ENCODE measurements at places on chromosomes 4 and X. TPM values are rescaled to one million over a fixed set of nuclear protein-coding genes. Genes with fewer than 3 reads are reported as not detected.

DNA sequence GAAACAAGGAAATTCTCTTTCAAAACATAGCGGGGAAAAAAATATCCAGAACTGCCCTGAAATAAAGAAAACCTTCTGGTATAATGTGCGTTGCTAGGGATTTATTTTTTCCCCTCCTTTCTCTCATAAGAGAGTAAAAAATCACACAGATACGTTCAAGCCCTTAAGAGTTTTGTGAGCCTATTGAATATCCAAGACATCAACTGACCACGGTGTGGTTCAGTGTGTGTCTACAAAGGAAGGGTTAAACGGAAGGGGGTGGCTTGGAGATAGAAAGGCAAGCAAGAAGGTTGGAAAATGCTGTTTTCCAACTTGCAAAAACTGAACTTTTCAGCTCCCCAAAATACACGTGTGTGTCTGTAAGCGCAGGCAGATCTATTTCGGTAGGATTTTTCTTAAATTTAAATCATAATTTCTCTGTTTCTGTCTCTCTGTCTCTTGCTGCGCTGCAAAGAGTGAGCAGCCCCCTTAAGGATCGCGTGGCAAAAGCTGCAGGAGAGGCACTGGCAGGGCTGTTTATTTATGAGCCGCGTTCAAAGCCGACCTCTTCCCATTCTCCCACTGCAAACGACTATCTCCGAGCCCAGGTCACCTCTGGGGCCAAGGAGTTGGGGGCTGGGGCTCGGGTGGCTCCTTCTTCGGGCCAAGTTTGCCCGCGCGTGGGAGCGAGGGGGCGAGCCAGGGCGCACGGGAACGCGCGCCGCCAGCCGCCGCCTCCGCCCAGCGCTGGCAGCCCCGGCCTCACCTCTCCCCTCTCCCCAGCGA is 492 bp upstream of the SLIT2 start:
- H3K27ac ChIP-seq: no peak overlapping the region
- DNase-seq: no peak
- peak overlapping the region; percentile 51 for H3K4me3 ChIP-seq
- peaks cover 12% of the 10 kb centered on the region for H3K36me3 ChIP-seq
- peaks cover 12% of the 10 kb centered on the region for H3K27me3 ChIP-seq

DNA sequence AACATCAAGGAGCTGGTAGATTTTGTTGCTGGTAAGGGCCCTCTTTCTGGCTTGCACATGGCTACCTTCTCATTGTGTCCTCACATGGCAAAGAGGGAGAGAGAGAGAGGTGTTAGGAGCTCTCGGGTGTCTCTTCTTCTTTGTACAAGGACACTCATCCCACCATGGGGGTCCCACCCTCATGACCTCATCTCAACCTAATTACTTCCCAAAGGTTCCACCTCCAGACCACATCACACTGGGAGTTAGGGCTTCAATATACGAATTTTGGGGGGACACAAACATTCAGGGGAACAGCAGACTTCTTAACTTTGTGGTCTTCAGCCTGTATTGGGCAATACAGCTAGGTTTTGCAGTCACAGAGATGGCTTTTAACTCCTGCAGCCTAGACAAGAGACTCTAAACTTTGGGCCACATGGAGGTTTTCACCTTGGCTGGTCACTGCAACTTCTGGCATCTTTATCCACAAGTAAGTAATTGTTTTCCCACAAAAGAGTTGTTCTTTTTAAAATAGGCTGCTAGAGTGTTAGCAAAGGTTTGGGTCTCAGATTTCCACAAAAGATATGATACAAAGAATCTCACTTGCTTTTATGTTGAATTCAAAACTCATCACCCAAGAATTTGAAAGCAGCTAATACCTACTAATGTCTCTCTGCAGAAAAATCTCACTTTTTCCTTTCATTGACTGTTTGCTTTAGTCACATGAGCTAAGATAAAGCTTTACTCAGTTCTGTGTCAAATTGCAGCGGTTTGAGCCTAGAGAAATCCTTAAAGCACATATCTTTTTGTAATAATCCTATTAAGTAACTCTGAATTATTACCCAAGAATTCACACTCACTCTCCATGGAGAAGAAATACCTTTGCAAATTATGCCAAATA is 39.6 kb upstream of the BBS12 start:
- H3K27ac ChIP-seq: no peak overlapping the region
- no peaks in the 10 kb centered on the region for H3K27me3 ChIP-seq
- H3K36me3 ChIP-seq: no peaks in the 10 kb centered on the region
- no peaks in the 10 kb centered on the region for H3K4me1 ChIP-seq
- no peak for DNase-seq

DNA sequence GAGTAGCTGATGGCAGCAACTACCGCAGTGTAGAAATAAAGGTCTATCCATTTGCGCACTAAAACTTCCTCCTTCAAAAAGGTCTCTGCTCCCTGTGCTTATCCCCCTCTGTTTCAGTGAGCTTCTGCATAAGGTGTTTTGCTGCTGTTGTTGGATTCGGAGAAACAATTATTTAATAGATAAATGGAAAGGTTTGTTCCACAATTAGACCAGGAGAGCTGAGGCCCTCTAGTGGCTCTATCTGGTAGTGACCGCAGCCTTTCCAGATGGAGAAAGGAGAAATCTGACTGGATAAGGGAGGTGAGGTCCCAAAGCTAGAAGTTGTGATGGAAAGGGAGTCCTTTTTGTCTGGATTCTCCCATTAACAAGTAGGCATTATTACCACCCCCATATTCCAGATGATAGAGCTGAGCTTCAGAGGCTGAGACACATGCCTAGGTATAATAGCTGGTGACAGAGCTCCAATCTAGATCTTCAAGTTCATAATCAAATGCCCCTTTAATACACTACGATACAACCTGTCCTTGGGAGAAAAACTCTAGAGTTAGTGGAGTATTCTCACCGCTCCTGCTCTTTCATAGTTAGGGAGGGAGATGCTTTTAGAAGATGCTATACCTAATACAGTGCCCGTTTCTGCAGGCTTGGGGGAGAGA is 5.1 kb upstream of the GABRQ start:
- H3K27ac ChIP-seq: no peak overlapping the region
- H3K4me1 ChIP-seq: no peaks in the 10 kb centered on the region
- no peaks in the 10 kb centered on the region for H3K27me3 ChIP-seq

GRCh38 chr4:2364654-2365053 is 53.8 kb downstream of the ZFYVE28 start:
- no peaks in the 10 kb centered on the region for H3K27me3 ChIP-seq
- no peak for DNase-seq
- no peaks in the 10 kb centered on the region for H3K36me3 ChIP-seq
- H3K27ac ChIP-seq: no peak overlapping the region

DNA sequence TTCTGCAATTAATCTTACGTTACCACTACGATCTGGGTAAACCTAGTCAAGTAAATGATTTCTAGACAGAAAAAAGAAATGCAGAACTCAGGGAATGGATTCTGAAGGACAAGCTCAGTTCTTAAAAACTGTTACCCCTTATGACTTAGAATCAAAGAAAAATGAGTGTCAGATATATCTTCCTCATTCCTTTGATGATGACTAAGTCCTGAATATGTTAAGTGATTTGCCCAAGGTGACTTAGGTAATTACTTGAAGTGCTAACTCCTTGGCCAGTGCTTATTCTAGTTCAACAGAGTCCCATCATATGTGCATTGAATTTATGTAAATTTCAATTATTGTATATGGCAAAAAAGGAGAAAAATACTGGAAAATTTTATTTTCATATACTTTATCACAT is 92.5 kb downstream of the PPEF1 start:
- H3K27me3 ChIP-seq: no peaks in the 10 kb centered on the region
- H3K27ac ChIP-seq: no peak overlapping the region
- H3K4me3 ChIP-seq: no peak overlapping the region
- no peaks in the 10 kb centered on the region for H3K4me1 ChIP-seq
- H3K36me3 ChIP-seq: no peaks in the 10 kb centered on the region
- DNase-seq: no peak

- no peak overlapping the region for H3K4me3 ChIP-seq
- H3K4me1 ChIP-seq: no peaks in the 10 kb centered on the region
- H3K27ac ChIP-seq: no peak overlapping the region
- 0 out of 2 replicates have a peak, but pooled peaks cover 2% of the 10 kb centered on the region for H3K27me3 ChIP-seq
- no peak for DNase-seq
These were observed 177.1 kb upstream of the LCORL start for GRCh38 chr4:18198653-18199052.

DNA sequence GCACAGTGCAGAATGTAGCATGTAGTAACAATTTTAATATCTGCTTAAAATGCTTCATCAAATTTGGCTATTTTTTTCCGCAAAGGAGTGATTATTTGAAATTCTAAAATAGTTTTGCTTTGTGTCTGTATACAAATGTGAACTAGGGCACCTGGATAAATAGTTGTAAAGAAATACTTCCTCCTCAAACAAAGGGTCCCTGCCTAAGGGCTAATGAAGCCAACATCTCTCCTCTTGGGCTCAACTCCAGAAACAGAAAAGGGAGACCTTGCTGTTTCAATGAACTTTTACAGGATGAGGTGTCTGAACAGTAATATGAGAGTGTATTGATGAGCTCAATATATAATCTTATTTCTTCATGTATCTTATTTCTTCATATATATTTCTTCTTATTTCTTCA is 30.8 kb upstream of the SCOC start:
- H3K4me1 ChIP-seq: no peaks in the 10 kb centered on the region
- H3K27me3 ChIP-seq: peaks cover 5% of the 10 kb centered on the region
- no peak overlapping the region for H3K4me3 ChIP-seq
- no peaks in the 10 kb centered on the region for H3K36me3 ChIP-seq
- DNase-seq: no peak

DNA sequence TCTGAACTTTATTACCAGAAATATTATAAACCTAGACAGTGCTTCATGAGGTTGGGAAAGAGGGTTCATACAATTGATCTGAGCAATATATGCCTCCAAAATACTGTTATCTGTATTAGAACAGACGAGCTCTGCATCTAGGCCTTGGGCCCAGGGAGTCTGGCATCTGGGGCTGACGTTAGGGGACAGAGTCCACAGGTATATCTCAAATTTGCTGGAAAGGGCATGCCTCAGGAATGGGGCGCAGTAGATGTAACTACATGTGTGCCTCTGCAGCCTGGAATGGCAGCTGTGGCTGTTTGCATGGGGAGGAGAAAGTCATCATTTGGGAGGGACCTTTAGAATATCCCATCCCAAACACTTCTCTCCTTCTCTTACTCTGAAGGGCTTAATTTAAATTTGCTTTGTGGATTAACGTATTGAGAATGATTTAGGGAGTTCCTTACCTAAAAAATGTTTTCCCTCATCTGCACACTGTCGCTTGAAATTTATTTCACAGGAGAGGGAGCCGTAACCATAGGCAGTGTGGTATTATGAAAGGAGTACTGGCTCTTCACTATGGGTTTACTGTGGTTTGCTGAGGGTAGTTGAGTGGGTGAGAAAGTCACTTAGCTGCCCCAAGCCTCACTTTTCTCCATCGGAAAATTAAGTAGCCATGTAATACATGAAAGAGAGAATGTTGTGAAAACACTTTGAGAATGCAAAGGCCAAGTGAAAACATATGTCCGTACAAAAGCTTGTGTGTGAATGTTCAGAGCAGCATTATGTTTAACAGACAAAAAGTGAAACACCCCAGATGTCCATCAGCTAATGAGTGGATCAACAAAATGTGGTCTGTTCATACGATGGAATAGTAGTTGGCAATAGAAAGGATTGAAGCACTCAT is 5.9 kb downstream of the ADD1 start:
- no peak overlapping the region for H3K4me3 ChIP-seq
- H3K27ac ChIP-seq: no peak overlapping the region
- no peak for DNase-seq
- no peaks in the 10 kb centered on the region for H3K36me3 ChIP-seq

DNA sequence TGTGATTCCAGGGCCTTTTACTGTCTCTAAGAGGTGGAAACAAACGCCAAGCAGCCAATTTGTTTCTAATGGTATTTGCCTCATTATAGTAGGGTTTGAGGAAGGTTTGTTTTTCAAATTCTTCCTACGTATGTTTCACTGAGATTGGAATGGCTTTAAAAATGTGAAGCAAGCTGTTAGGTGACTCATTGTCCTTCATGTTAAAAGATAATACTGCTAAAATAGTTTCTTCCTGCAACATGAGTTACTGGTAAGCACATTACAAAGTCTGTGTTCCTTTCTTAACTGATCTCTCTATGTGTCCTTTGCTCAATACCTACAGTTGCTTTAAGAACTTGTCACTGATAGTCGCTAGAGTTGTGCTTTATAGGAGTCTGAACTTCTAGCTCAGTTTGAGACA is 1183.9 kb downstream of the RPA4 start:
- H3K4me1 ChIP-seq: no peaks in the 10 kb centered on the region
- no peak overlapping the region for H3K27ac ChIP-seq
- H3K36me3 ChIP-seq: no peaks in the 10 kb centered on the region
- DNase-seq: no peak
- no peak overlapping the region for H3K4me3 ChIP-seq

Gene RAB40A
- 0.19 TPM for total RNA-seq

Gene GSTCD
- total RNA-seq: 25.7 TPM

Gene FABP2
- not detected for total RNA-seq
